ENCODE measurements at places on chromosomes 4 and X. TPM values are rescaled to one million over a fixed set of nuclear protein-coding genes. Genes with fewer than 3 reads are reported as not detected.

- no peaks in the 10 kb centered on the region for H3K36me3 ChIP-seq
- peak; percentile 84 for DNase-seq
- H3K4me3 ChIP-seq: no peak overlapping the region
- no peaks in the 10 kb centered on the region for H3K27me3 ChIP-seq
- H3K27ac ChIP-seq: peak overlapping the region; percentile 30
These were observed 243.3 kb downstream of the CBR4 start for GRCh38 chr4:168766604-168767316.

DNA sequence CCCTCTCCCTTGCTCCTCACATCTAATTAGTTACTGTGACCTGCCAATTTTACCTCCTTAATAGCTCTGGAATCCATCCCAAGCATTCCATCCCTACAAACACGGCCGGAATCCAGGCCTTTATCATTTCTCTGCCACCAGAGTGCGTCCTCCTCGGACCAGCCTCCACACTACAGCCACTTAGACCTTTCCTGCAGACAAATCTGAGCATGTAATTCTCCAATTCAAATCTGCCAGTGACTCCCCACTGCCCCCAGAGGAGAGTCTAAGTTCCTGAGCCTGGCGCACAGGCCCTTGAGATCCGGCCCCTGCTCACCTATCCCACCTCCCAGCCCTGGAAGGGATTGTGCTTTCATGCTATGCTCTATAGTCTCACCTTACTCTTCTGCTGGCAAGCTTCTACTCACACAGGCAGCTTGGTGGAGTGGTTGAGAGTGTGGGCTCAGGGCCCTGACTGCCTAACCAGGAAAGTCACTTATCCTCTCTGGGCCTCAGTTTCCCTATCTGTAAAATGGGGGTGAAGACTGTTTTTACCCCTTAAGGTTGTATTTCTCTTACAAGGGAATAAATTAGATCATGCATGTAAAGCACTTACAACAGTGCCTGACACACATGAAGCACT, 31.2 kb downstream of the PJA1 start:
- H3K4me3 ChIP-seq: no peak overlapping the region
- peaks cover 4% of the 10 kb centered on the region for H3K27me3 ChIP-seq
- H3K36me3 ChIP-seq: no peaks in the 10 kb centered on the region
- DNase-seq: peak; percentile 77
- peaks cover 5% of the 10 kb centered on the region for H3K4me1 ChIP-seq

The TEX13D gene
- total RNA-seq: not detected

The L1CAM gene
- 0.99 TPM for total RNA-seq

DNA sequence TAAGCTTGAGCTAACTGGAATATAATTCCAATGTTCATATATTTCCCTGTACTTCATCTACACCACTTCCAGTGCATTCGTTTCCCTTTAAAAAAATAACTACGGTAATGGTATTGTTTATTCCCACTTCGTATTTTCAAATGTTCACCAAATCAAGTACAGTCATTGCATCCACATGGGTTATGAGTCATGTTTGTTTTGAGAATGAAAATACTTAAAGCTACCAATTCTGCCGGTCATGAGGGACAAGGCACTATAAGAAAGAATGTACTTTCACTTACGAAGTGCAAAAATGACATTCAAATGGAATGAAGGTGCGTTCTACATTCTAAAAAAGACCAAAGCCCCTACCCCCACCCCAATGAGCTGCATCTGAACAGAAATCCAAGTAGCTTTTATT, 174.4 kb upstream of the FGF13 start:
- H3K36me3 ChIP-seq: no peaks in the 10 kb centered on the region
- no peak overlapping the region for H3K27ac ChIP-seq
- H3K27me3 ChIP-seq: no peaks in the 10 kb centered on the region
- H3K4me1 ChIP-seq: no peaks in the 10 kb centered on the region
- no peak overlapping the region for H3K4me3 ChIP-seq

The PDE6B gene
- 2.8 TPM for total RNA-seq

The NOX1 gene
- not detected for total RNA-seq

The PAQR3 gene
- total RNA-seq: 15.5 TPM

The ETDA gene
- not detected for total RNA-seq

- H3K36me3 ChIP-seq: peaks cover 2% of the 10 kb centered on the region
- no peak for DNase-seq
- no peak overlapping the region for H3K4me3 ChIP-seq
- H3K27me3 ChIP-seq: peaks cover 26% of the 10 kb centered on the region
These were observed 17.4 kb downstream of the CCNG2 start for GRCh38 chr4:77174426-77174825.

The SLC39A8 gene
- 4.5 TPM for total RNA-seq

GRCh38 chrX:155857561-155857960, 23.6 kb upstream of the VAMP7 start:
- H3K27me3 ChIP-seq: no peaks in the 10 kb centered on the region
- no peak overlapping the region for H3K27ac ChIP-seq
- H3K36me3 ChIP-seq: no peaks in the 10 kb centered on the region
- no peaks in the 10 kb centered on the region for H3K4me1 ChIP-seq

The GPR78 gene
- total RNA-seq: 1.0 TPM

DNA sequence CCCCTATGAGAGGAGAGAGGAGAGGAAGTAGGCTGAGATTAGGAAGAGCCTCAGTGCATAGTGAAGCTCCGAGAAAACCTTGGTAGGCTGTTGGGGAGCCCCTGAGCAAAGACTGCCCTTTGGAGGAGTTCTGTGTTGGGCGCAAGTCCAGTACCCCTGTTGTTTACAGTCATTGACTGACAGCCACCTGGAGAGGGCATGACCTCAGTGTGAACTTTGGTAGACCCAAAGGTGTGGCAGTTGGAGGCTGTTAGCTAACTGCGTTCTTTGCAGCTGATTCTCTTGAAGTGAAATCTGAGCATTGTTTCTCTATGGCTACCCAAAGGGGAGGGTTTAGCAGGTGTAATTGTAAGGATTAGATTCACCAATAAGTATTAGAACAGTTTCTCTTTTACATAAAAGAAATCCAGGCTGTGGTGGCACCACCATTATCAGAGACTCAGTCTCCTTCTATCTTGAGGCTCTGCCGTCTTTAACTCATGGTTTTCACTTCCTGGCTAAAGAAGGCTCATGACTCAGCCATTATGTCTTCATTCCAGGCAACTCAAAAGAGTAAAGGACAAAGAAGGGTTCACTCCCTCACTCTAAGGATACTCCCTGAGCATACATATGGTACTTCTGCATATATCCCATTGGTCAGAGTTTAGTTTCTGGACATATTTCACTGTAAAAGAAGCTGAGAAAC, 33.4 kb downstream of the ANXA3 start:
- DNase-seq: no peak
- H3K4me1 ChIP-seq: no peaks in the 10 kb centered on the region
- H3K36me3 ChIP-seq: no peaks in the 10 kb centered on the region
- peak overlapping the region; percentile 23 for H3K27ac ChIP-seq
- no peaks in the 10 kb centered on the region for H3K27me3 ChIP-seq

- H3K36me3 ChIP-seq: no peaks in the 10 kb centered on the region
- peak; percentile 100 for DNase-seq
- H3K4me3 ChIP-seq: no peak overlapping the region
- H3K4me1 ChIP-seq: peaks cover 46% of the 10 kb centered on the region
These were observed 35.2 kb downstream of the SEPTIN11 start for GRCh38 chr4:76984788-76985211.

The CRMP1 gene
- total RNA-seq: 0.33 TPM

DNA sequence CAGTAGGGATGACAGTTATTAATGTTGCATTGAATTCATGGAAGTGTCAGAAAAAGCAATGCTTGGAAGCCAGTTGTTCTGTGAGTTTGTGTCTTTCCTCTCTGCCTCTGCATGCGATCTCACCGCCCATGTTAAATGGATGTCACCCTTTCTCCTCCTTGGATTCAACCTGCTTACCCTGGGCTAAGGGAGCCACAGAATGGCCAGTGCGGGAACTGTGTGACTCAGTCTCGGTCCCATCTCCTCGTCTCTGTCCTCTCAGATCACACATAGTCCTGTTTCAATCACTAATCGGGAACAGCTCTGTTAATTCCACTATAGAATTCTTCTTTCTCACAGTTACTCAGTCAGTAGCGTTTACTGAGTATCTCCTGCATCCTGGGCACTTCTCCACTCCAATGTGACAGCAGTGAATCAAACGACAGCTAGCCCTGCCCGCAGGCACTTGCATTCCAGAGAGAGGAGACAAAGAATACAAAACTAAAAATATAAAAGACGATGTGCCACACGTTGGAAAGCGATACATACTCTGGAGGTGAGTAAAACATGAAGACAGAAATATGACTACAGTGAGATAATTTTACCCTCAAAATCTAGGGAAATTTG, 53.6 kb upstream of the TLR3 start:
- no peak overlapping the region for H3K27ac ChIP-seq
- H3K4me1 ChIP-seq: no peaks in the 10 kb centered on the region

The ADGRG4 gene
- total RNA-seq: not detected

The AR gene
- total RNA-seq: 8.0 TPM

DNA sequence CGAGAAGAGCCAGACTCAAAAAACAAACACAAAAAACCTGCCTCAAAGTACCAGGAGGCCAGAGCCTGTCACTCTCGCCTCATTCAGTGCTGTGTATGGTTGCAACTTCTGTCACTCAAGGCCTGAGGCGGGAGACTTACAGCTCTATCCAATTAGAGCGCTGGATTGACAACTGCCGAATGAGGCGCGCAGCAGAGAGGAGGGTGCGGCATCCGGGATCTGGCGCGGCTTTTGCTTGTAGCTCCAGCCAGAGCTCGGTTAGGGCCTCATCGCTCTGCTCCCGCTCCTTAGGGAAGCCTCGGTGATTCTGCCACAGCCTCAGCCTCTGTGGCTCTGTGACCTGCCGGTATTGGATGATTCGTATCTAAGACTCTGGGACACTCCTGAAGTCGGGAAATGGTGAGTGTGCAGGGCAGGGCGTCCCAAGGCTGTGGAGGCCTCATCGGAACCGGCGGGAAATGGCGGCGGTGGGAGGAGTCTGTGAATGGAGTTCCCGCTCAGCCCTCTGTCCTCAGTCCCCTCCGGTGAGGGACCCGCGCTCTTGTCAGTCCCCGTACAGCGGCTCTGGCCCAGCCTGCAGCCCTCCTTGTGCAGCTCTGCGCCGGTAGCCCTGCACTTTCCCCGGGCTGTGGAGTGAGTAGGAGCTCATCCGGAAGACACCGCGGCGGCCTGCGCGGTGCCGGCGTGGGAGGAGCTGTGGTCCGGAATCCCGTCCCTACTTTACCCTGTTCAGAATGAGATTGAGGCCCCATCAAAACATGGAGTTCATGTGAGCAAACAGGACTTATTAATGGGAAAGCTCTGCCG, at the start of gene ZNF718:
Gene ZNF718, plus strand, starts transcription at position 227 of the 807 bp plus-strand sequence. Its CDS starts 170 bp downstream, at position 397.
- DNase-seq: peak; percentile 98
- H3K4me1 ChIP-seq: peaks cover 4% of the 10 kb centered on the region
- peak within 1 kb of the TSS; percentile 86 for H3K27ac ChIP-seq
- peak within 1 kb of the TSS; percentile 81 for H3K4me3 ChIP-seq
- H3K27me3 ChIP-seq: no peaks in the 10 kb centered on the region

DNA sequence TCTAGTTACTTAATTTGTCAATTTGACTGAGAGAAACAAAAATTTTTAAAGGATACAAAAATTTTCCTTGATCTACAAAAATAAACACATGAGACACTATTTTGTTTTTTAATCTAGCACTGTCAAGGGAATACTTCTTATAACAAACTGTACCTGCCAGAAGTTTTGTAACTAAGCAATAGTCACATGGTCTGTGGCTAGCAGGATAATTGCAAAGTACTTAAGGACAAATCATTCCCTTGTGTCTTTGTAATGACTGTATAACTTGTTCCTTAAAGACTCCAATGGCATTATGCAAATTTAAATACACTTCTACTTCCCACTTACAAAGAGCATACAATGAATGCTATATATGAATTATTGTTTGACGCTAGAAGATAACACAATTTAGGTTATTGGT, 25.1 kb upstream of the ANK2 start:
- H3K4me3 ChIP-seq: no peak overlapping the region
- H3K27me3 ChIP-seq: no peaks in the 10 kb centered on the region
- H3K36me3 ChIP-seq: no peaks in the 10 kb centered on the region

- H3K36me3 ChIP-seq: no peaks in the 10 kb centered on the region
- no peaks in the 10 kb centered on the region for H3K4me1 ChIP-seq
- no peak overlapping the region for H3K27ac ChIP-seq
- peak; percentile 3 for DNase-seq
- H3K27me3 ChIP-seq: no peaks in the 10 kb centered on the region
These were observed 202.3 kb upstream of the CENPE start for GRCh38 chr4:103400405-103400804.

The ARR3 gene
- not detected for total RNA-seq

Data from fibroblast of lung (primary cell).